ENCODE measurements at places on chromosomes 4 and X.

DNA sequence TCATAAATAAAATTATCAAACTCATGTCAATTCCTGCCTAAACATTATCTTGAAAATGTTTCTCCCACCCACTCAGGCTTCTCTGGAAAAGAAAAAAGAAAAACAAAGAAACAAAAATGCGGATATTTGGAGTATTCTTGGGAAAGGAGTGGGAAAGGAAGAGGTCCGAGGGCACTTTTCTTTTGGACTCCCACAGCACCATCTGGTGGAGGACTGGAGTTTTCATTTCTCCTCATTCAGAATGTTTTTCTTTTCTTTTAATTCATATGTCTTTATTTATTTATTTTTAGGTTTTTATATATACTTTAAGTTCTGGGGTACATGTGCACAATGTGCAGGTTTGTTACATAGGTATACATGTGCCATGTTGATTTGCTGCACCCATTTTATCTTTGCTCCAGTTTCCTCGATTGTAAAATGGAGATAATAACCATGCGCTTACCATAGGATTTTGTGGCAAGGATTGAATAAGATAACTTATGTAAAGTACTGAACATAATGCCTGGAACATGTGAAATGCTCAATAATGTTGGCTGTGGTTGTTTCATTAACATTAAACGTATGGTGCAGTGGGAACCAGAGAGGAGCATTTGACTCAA is 8.0 kb upstream of the KCNE5 start:
- DNase-seq = no peak

- DNase-seq = no peak
Measured at GRCh38 chr4:55993994-55994663, 45.4 kb downstream of the CEP135 start.

GRCh38 chrX:118062817-118063615 is 53.6 kb downstream of the KLHL13 start:
- DNase-seq = no peak

GRCh38 chr4:77579406-77580076 is 26.1 kb upstream of the CXCL13 start:
- DNase-seq = no peak

DNA sequence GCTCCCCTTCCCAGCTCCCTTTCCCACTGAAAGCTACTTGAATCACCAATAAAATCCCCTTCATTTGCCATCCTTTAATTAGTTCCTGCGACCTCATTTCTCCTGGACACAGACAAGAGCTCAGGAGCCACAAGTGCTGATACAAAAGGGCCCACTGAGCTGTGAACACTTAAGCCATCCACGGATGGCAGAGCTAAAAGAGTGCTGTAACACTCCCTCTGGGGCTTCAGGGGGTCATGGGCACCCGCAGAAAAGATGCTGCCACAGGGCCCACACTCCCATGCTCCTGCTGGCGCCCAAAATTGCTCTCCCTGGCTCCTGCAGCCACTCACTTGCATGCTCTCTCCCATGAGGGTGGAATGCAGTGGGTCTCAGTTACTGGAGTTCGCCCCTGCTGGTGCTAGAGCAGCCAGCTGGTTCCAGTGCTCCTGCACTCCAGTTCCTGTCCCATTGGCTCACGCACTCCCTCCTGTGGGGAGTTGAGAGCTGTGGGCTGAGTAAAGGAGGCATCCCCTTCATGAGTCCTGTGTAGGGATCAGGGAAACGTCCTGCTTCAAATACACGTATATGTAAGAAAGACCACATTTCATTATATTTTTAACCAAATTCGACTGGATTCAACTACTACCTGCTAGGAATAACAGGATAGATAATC is 1291.0 kb downstream of the ARAP2 start:
- DNase-seq = no peak

- no peak for DNase-seq
Measured at GRCh38 chr4:145278341-145279121, 98.1 kb upstream of the OTUD4 start.

- DNase-seq = no peak
Measured at GRCh38 chr4:53014881-53015280, 152.8 kb downstream of the RASL11B start.

DNA sequence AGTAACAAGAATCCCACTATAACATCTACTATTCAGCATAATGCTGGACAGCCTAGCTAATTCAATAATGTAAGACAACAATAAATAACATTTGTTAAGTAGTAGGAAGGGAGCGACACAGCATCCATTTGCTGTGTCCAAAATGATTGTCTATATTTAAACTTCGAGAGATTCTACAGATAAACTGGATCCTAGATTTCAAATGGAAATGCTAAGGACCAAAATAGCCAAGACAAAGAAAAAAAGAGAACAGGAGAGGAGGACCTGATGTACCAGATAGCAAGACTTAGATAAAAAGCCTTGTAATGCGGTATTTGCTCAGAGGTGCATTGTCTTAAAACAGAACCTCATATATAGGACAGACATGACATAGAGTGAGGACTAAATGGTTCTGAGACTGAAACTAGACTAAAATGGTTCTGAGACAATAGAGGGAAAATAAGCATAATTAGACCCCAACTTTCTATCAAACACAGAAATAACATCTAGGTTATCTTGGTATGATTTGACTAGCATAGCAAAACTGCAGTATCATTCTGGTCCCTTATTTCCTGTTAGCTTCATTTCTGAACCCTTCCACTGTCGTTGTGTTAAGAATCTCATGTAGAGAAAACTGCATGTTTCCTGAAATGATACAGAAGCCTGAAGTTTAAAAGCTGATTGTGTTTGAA is 3.8 kb downstream of the HPGDS start:
- no peak for DNase-seq

DNA sequence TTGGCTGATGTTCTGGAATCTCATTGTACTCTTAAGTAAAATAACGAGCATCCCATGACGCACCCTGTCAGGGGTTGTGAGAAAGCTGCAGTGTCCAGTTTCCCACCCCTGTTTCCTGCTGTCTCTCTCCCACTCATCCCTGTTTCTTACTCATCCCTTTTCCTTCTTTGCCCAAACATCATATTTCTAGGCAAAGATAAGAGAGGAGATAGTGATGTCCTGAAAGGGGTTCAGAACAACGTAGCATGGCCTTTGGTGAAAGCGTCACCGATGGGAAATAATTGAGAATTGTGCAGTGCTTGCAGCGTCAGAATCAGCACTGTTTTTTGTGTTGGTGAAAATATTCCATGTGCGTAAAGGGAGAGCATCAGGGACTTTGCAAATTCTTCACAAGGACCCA is 23.5 kb upstream of the TMEM165 start:
- no peak for DNase-seq

GRCh38 chrX:138026211-138026610 is 460.3 kb downstream of the ZIC3 start:
- DNase-seq = no peak

Data from activated CD8-positive, alpha-beta memory T cell treated with anti-CD3 and anti-CD28 coated beads, Interleukin-2, amount 50 U/mL, for 48 hours (primary cell).